Activated T-helper 1 cell treated with anti-CD3 and anti-CD28 coated beads, Interleukin-12 subunit alpha, Interleukin-12 subunit beta, Interleukin-2, Interleukin-4 antibody, amounts not matched to agents 30 ng/mL and 10 ng/mL and 1 ng/mL, durations not matched to agents 14 hours and 24 hours and 36 hours (primary cell): ENCODE measurements at places on chromosomes 1 and 21. TPM values are rescaled to one million over a fixed set of nuclear protein-coding genes. Genes with fewer than 3 reads are reported as not detected.

Gene OR2AJ1
- not detected in 2 replicates for total RNA-seq

Gene KCNAB2
- total RNA-seq = 237 and 254 TPM in 2 replicates

Gene LCE2B
- total RNA-seq = not detected in 2 replicates

Gene GJA4
- total RNA-seq = not detected in 2 replicates

Gene HIVEP3
- 75.4 and 76.7 TPM in 2 replicates for total RNA-seq

Gene SLFNL1
- 0.18 TPM in 1 of 2 replicates, not detected in the other for total RNA-seq

Gene GBP3
- 12.0 and 14.5 TPM in 2 replicates for total RNA-seq

Gene VWA5B1
- 0.05 TPM in 1 of 2 replicates, not detected in the other for total RNA-seq

Gene C1QTNF12
- 2.2 and 4.1 TPM in 2 replicates for total RNA-seq

Gene GREM2
- 0.05 TPM in 2 replicates for total RNA-seq

Gene ASPM
- total RNA-seq = 26.8 and 27.5 TPM in 2 replicates

Gene HCRTR1
- total RNA-seq = not detected in 2 replicates

Gene E2F2
- total RNA-seq = 32.0 and 33.5 TPM in 2 replicates

Gene LGR6
- total RNA-seq = not detected in 2 replicates

Gene SERPINC1
- 0.26 TPM in 1 of 2 replicates, not detected in the other for total RNA-seq

Gene IVL
- total RNA-seq = not detected in 2 replicates

Gene GRHL3
- total RNA-seq = not detected in 2 replicates

Gene PYHIN1
- 19.5 and 19.9 TPM in 2 replicates for total RNA-seq

Gene LCE6A
- not detected in 2 replicates for total RNA-seq

Gene TCEA3
- total RNA-seq = 2.0 and 2.6 TPM in 2 replicates

Gene OR2L5
- total RNA-seq = not detected in 2 replicates

Gene RNF187
- 137 TPM in 2 replicates for total RNA-seq

Gene ZSWIM5
- 0.10 and 0.15 TPM in 2 replicates for total RNA-seq

Gene CLCNKB
- total RNA-seq = not detected in 2 replicates

Gene LCE1C
- not detected in 2 replicates for total RNA-seq

Gene SMG7
- total RNA-seq = 86.1 and 86.4 TPM in 2 replicates

Gene PCSK9
- not detected in 2 replicates for total RNA-seq

Gene ID3
- 20.8 and 22.9 TPM in 2 replicates for total RNA-seq

Gene KAZN
- total RNA-seq = 0.54 and 0.91 TPM in 2 replicates

Gene FCAMR
- not detected in 2 replicates for total RNA-seq

Gene CD1E
- not detected in 2 replicates for total RNA-seq

Gene SMCP
- total RNA-seq = not detected in 2 replicates
